ENCODE measurements at places on chromosomes 5 and 9. TPM values are rescaled to one million over a fixed set of nuclear protein-coding genes. Genes with fewer than 3 reads are reported as not detected.

Gene IL12B
- total RNA-seq, result not detected

Gene PLCXD3
- 0.11 TPM for total RNA-seq

Gene KIF24
- total RNA-seq, result 1.4 TPM

Gene ZNF883
- total RNA-seq, result 4.7 TPM

Gene MEGF10
- total RNA-seq, result 0.54 TPM

Gene PIP5KL1
- 8.6 TPM for total RNA-seq

Measured in placental epithelial cell (primary cell).